Lung (tissue), 17 donors: ENCODE measurements at places on chromosomes 2 and 18. TPM values are rescaled to one million over a fixed set of nuclear protein-coding genes. Genes with fewer than 3 reads are reported as not detected.

DNA sequence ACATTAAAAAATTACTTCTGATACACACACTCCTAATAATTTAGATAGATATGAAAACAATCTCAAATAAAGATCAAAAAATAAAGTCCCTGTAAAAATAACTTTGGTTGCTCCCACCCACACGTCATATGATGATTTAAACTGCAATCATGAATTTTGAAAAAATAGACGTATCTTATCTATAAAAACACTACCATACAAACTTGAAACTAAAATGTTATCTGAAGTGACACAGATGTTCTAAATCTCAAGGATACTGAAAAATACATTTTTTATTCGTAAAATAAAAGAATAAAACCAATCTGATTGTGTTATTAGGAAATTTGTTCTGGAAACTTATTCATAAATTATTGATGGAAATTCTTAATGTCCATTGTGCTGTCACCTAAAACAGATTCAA is 8.1 kb upstream of the BOLA3 start:
- no peak for DNase-seq

DNA sequence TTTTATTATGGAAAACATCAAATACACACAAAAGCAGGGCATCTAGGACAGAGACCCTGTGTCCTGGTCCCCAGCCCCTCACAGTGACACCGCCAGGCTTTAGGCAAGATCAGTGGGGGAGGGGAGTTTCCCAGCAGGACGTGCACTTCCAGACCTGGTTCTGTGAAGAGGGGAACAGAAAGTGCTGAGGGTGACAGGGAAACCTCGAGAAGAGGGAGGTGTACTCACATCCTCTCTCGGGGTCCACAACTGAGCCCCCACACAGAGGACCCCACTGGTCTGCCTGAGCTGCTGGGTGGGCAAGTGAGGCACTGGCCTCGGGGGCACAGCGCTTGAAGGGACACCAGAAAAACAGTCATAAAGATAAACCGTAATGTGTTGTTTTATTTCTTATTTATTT is 4.4 kb upstream of the GPR35 start:
- no peak for DNase-seq

DNA sequence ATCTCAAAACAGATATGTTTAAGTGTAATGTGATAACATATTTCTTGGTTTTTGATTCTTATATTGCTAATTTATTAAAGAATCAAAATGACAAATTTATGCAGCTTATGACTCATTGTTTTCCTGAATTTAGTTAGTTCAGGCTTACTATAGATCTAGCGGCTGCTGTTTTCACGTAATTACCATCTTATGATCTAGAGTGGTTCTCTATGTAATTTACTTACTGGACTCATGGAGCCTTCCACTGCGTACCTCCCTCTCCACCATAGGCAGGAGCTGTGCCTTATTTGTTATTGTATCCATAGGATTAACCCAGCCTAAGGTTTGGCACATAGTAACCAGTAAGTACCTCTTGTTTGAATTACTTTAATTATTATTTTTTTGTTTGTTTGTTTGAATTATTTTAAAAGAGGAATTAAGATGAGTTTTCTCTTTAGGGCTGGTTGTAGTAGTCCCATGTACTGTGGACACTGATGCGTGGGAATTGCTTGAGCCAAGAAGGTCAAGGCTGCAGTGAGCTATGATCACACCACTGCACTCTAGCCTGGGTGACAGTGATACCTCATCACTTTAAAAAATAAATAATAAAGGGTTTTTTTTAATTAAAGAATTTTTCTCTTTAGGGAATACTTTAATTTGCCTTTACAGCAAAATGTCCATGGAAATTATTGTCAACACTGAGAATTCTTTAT is 165.5 kb downstream of the PHLPP1 start:
- no peak for DNase-seq

Gene FSIP2
- 2.6 TPM for total RNA-seq

Gene NFU1
- 32.0 TPM for total RNA-seq
